ENCODE measurements at places on chromosomes 1 and 21. TPM values are rescaled to one million over a fixed set of nuclear protein-coding genes. Genes with fewer than 3 reads are reported as not detected.

DNA sequence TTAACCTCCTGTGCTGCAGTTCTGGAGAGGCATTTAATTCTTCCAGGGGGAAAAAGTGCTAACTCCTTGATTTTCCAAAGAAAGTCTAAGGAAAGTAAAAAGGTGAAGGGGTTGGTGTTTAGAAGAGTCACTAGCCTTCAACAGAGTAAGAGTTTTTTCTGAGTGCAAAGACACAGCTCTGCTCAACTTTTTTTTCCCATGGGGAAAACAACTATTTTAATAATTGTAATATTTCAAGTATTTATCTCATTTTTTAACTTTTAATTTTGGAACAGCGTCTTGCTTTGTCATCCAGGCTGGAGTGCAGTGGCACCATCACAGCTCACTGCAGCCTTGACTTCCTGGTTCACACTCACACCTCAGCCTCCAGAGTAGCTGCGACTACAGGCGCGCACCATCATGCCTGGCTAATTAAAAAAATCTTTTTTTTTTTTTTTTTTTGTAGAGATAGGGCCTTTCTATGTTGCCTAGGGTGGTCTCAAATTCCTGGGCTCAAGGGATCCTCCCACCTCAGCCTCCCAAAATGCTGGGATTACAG, 202.6 kb downstream of the APP start:
- no peak overlapping the region for H3K27ac ChIP-seq
- H3K4me3 ChIP-seq = no peak overlapping the region
- H3K4me1 ChIP-seq = no peaks in the 10 kb centered on the region
- H3K27me3 ChIP-seq = no peaks in the 10 kb centered on the region
- no peaks in the 10 kb centered on the region for H3K36me3 ChIP-seq

CNKSR1 gene
- total RNA-seq = 0.72 TPM

TPTE gene
- not detected for total RNA-seq

CLDN17 gene
- not detected for total RNA-seq

Data from right lobe of liver (tissue), 6 donors.